AG10803 (cell line): ENCODE measurements at places on chromosomes 4 and X.

DNA sequence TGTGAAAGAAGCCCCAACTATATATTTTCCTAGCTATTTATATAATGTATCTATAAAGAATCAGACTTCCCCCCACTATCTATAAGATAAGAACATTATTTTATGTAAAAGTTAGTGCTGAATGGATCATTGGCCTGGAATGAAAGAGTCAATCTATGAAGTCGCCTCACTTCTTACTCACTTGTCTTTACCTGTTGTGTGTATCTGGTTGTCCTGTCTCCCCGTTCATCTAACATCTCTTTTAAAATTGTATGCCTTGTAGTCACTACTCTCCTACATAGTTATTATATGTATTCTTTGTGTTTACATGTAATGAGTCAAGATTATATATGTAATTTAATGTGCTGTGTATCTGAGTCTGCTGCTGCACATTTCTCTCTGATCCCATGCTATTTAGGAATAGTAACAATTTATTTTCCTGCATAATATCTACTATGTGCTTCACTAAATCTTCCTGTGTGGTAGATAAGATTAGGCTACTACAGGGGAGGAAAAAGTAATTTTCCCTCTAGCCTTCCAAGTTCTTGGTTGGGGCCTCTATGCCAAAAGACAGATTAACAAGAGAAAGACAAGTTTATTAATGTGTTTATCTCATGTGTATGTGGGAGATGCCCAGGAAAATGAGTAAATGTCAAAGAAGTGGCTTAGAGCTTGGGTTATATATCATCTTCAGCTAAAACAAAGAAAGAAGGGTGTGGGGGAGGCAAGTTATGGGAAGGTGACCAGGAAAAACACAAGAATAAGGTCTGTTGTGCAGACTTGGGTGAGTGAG is 77.6 kb upstream of the FRMPD4 start:
- no peak for DNase-seq

DNA sequence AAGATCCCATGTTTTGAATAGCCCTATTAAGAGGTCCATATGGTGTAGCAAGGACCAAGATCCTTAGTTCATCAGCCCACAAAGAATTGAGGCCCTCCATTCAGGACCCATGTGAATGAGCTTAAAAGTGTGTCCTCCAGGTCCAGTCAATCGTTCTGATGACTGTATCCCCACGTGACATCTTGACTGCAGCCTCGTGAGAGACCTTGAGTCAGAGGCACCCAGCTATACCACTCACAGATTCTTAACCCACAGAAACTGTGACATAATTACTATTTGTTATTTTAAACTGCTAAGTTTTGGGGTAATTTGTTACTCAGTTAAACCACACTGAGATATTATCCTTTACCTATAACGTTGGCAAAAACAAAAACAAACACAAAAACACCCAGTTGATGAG is 62.4 kb downstream of the ZNF182 start:
- DNase-seq, result no peak

GRCh38 chrX:121000589-121000988 is 15.0 kb upstream of the CT47A1 start:
- no peak for DNase-seq

GRCh38 chr4:11201256-11201655 is 227.4 kb downstream of the HS3ST1 start:
- no peak for DNase-seq

GRCh38 chr4:174388461-174389145 is 104.9 kb downstream of the CEP44 start:
- no peak for DNase-seq

DNA sequence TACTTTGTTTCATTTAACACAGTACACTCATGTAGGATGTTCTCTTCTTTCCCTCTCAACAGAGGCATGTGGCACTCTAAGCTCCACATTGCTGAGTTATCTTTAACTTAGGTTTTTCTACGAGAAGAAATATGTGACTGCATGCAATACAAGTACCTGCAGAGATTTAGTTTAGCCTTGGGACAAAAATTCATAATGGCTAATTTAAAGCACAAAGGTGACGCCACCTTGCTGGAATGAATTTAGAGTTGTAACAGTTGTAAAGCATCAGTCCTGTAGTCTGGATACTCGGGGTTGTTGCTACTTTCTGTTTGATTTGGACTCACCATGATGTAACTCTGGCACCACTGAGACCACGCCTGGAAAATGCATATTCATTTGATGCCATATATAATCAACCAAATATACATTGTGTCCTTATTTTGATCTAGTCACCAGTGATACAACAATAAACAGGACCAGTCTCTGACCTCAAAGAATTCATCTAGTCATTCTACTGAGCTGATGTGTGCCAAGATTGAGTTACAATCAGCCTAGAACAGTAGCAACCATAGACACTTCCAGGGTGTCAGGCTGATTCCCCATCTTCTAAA is 451.0 kb upstream of the ZFP42 start:
- no peak for DNase-seq

DNA sequence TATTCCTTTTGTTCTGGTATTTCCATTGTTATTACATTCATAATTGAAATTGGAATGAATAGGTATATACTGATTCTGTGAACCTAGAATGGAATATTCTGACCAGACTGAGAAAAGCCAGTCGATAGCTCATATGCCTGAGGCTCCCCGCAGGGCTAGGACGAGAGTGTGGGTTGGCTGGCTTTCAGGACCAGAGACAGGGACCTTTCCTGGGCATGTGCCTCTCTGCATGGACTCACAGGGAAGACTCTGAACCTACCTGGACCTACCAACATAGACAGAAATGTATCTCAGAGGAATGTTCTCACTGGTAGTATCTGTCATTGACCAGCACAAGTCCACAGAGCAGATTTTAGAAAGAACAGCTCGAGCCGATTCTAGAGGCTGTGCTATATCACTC is 214.6 kb downstream of the FRMPD4 start:
- DNase-seq, result no peak

- peak; percentile 50 for DNase-seq
These were observed 16.1 kb downstream of the AFP start for GRCh38 chr4:73451981-73452747.

- no peak for DNase-seq
These were observed 544.6 kb downstream of the IL15 start for GRCh38 chr4:142181021-142181420.

- DNase-seq, result no peak
These were observed 1199.9 kb upstream of the DIAPH2 start for GRCh38 chrX:95484781-95485180.

DNA sequence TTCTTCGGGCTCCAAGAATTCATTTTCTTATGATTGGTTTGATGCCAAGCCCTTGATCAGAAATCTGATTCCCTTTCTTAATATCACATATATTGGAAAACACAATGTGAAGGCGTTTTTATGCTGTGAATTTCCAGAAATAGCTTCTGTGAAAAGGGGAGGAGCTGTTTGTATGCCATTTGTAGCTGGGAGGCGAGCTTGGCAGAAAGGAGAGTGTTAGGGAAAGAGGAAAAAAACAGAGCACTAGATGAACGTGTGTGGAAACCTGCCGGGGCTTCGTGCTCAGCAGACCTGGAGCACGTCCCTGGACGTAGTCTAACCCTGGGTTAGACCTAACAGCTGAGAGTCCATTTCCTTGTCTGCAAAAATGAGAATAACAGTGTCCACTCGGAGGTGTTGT is 3.4 kb downstream of the CLCN4 start:
- DNase-seq, result no peak

GRCh38 chr4:136056748-136057147 is 1475.5 kb downstream of the PCDH18 start:
- no peak for DNase-seq

GRCh38 chr4:8071766-8072165 is 86.8 kb downstream of the ABLIM2 start:
- no peak for DNase-seq

DNA sequence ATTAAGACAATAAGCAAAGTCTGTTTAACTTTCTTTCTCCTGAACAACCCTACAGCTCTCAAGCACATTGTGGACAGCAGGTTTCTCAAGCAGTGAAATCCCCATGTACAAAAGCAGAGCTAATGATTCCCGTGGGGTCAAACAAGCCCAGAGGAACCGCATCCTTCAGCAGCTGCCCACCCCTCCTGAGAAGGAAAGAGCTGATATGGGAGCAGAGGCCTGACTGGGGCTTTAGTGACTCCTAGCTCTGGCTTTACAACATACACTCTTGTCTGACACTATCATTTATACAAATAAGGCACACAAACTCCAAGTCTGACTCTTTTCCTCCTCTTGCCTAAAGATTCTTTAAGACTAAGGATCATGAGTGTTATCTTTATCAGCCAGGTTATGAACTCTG is 32.8 kb downstream of the HDAC8 start:
- DNase-seq, result no peak

GRCh38 chrX:45083314-45083713 is 117.4 kb downstream of the DIPK2B start:
- DNase-seq, result no peak

DNA sequence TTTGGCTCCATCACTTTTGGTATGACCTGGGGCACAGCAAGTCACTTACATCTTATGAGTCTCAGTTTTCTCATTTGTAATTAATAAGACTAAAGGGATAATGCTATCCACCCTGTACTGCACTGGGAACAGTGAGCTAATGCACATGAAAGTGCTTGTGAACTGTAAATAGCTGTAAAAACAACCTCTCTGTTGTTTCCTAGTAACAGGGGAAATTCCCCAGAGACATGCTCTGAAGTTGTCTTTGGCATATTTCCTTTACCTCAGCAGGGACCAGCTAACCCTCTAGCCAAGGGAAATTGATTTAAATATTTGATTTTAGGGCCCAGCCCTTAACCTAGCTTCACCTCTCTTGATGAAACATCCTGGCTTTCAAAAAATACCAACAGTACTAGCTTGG is 6.1 kb upstream of the CYSLTR1 start:
- no peak for DNase-seq

GRCh38 chr4:27210956-27211355 is 350.3 kb downstream of the STIM2 start:
- DNase-seq, result no peak

GRCh38 chr4:184420402-184420801 is 53.9 kb downstream of the IRF2 start:
- no peak for DNase-seq

DNA sequence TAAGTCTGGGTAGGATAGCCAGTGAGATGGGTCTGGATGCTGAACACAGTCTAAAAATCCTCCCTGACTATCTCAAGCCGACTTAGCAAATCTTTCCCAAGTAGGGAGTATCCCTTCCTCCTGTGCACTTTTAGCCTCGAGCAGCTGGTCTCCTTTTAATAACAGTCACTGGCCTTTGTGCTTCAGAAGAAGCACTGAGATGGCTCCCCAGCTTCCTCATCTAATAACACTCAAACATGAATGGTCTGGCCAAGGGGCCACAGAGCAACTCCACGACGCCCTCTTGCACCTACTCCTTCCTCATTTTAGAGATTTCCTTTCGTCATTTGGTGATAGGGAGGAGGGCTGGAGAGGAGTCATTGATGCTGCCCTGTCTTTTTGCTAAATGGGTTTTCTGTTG is 78.8 kb upstream of the TMEM150C start:
- DNase-seq, result no peak

DNA sequence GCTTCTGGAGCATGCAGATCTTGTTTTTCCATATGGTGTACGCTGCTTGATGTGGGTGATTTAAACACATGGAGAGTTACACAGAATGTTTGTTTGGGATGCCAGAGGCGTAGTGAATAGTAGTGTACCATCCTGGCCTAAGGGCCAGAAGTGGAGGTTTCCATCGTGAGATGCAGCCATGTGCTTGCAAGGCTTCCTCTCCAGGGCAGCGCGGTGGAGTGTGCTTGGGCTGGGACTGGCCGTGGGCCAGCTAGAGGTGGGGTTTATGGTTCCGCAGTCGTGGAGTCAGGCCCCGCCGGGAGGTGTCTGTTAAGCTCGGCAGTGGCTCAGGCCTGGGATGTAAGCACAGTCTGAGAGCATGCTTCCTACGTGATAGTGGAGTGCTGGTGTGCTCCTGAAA is 14.0 kb downstream of the STOX2 start:
- DNase-seq, result no peak

- no peak for DNase-seq
These were observed 11.0 kb upstream of the MSANTD1 start for GRCh38 chr4:3237712-3238560.

GRCh38 chr4:38574559-38575333 is 89.3 kb upstream of the KLF3 start:
- DNase-seq, result no peak

- DNase-seq, result peak; percentile 11
These were observed 50.5 kb downstream of the TIGD2 start for GRCh38 chr4:89161841-89162240.

DNA sequence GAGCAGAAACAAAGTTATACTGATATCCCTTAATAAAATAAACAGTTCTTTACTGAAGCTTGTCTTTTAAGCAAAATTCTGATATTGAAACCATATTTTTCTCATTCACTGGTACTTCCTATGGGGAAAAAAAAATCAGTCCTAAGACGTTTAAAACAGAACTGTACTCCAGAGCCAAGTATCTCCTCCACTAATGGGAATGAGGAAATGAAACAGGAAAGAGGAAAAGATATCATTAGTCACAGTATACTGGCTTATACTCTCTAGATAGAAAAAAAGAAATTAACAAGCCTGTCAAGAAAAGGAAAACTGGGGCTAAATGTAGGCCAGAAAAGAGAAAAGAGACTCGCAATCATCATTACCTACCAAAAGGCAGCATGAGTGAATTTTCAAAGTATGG is 252.7 kb downstream of the CENPC start:
- no peak for DNase-seq

DNA sequence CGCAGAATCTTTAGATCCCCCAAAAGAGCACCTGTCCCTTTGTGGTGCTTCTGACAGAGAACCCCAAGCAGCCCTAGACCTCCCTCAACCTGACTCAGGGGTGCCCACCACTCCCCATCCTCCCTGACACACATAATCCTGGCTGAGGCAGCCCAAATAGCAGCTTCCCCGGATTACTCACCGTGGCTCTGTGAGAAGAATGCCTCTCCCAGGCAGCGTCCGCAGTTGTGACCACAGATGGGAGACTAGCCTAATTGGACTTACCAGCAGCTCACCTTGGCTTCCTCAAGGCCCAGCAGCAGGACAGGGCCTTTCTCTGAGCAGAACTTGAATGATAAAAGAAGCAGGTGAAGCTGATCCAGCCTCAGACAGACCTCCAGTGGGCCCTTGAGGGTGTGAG is 10.3 kb upstream of the ODAPH start:
- peak; percentile 70 for DNase-seq

GRCh38 chr4:64407000-64407399 is 2.2 kb downstream of the TECRL start:
- no peak for DNase-seq

GRCh38 chr4:168907119-168907698 is 102.8 kb downstream of the CBR4 start:
- peak; percentile 72 for DNase-seq

DNA sequence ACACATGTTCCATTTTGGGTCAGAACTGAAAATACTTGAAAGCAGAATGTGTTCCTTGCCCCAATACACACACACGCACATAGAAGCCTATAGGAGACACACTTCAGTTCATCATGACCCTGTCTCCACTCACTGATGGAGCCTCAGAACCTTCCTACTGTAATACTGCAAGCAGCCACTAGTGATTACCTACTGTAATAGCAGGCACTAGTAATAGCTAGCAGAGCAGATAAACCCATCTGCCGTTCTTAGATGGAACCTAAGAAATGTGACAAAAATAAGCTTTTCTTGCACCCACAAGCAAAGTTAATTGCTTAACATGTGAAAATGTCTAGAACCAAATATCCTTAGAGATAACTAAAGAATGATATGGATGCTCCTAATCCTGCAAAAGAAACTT is 13.6 kb downstream of the AMTN start:
- no peak for DNase-seq

GRCh38 chrX:132181364-132181763 is 37.9 kb downstream of the RAP2C start:
- no peak for DNase-seq
